ENCODE measurements at places on chromosomes 11 and 22.

GRCh38 chr22:44724416-44724815 lies 22.4 kb downstream of the PRR5 start:
- H3K36me3 ChIP-seq = no peaks in the 10 kb centered on the region
- DNase-seq = no peak
- no peak overlapping the region for H3K27ac ChIP-seq
- H3K4me1 ChIP-seq = no peaks in the 10 kb centered on the region

DNA sequence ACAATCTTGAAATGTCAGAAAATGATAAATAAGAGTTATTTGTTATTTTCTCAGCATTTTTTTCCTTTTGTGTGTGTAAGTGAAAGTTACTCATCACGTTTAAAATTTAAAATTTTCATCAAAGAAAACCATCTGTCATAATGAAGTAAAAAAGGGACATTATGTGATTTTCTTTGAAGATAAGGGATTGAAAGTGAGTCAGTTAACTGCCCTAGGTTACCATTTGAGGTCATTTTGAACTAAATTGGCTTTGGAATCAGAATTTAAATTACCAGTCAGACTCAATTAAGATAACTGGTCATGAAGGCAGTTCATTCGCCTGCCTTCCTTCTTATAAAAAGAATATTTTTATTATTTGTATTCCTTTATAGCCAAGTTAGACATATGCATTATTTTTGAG lies 14.3 kb downstream of the NCAM1 start:
- no peak overlapping the region for H3K27ac ChIP-seq
- H3K4me3 ChIP-seq = no peak overlapping the region
- H3K4me1 ChIP-seq = peaks cover 4% of the 10 kb centered on the region
- H3K27me3 ChIP-seq = no peaks in the 10 kb centered on the region

DNA sequence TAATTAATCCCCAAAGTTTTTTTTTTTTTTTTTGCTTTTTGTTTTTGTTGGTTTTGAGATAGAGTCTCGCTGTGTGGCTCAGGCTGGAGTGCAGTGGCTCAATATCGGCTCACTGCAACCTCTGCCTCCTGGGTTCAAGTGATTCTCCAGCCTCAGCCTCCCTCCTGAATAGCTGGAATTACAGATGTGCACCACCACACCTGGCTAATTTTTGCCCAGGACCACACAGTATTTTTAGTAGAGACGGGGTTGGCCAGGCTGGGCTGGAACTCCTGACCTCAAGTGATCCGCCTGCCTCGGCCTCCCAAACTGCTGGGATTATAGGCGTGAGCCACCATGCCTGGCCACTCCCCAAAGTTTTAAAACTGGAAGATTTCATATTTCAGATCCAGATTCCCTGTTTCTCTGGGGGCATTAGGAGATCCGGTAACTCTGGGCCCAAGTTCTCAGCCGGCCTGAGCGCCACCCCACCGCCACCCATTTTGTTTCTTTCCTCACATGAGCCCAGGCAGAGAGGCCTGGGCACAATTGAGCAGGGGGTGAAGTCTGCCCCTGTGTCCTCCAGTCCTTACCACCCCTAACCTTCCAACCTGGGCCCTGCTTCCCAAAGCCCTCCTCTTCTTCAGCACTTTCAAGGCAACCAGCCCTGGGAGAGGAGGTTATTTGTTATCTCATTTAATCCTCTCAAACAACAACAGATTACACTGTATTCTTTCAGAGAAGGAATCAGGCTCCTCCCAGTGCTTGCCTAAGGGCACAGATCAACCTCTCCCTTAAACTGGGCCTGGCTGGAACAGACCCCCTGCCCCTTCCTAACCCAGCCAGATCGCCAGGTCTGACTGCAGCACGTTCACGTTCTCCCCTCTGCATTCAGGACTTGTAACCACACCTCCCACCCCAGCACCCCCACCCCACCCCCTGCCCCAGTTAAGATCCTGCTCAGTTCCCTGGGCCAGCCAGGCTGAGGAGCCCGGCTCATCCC lies 1.9 kb upstream of the CSNK1E start:
- H3K4me1 ChIP-seq = no peaks in the 10 kb centered on the region
- no peak for DNase-seq
- no peaks in the 10 kb centered on the region for H3K27me3 ChIP-seq
- no peak overlapping the region for H3K4me3 ChIP-seq

GRCh38 chr11:12639388-12639787 lies 34.8 kb upstream of the TEAD1 start:
- no peak overlapping the region for H3K27ac ChIP-seq
- H3K27me3 ChIP-seq = no peaks in the 10 kb centered on the region
- H3K4me1 ChIP-seq = no peaks in the 10 kb centered on the region
- DNase-seq = no peak

- H3K36me3 ChIP-seq = no peaks in the 10 kb centered on the region
- no peak for DNase-seq
- H3K27ac ChIP-seq = no peak overlapping the region
Observed at GRCh38 chr22:45298934-45299505, 10.7 kb upstream of the FAM118A start.

- no peak for DNase-seq
- no peaks in the 10 kb centered on the region for H3K27me3 ChIP-seq
- H3K4me3 ChIP-seq = no peak overlapping the region
- H3K4me1 ChIP-seq = peaks cover 4% of the 10 kb centered on the region
Observed at GRCh38 chr11:17979770-17980371, 33.0 kb downstream of the SERGEF start.

DNA sequence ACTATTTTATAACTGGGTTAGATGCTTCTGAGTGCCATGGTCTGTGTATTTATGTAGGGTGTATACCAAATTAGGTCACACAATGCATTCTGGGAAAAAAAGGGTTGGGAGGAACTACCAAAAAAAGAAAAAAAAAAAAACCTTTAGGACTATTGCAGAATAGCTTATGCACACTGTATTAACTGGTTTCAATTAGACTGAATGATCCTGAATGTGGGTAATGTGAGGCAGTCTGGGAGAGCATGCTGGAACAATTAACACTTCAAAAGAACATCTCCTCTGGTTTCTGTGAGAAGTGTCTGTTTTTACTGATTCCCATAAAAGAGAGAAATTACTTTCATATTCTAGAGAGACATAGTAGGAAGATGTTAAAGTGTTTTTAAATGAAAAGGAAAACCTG lies 521.3 kb downstream of the DLG2 start:
- no peaks in the 10 kb centered on the region for H3K27me3 ChIP-seq
- H3K27ac ChIP-seq = no peak overlapping the region
- no peaks in the 10 kb centered on the region for H3K36me3 ChIP-seq
- no peaks in the 10 kb centered on the region for H3K4me1 ChIP-seq
- H3K4me3 ChIP-seq = no peak overlapping the region
- no peak for DNase-seq

DNA sequence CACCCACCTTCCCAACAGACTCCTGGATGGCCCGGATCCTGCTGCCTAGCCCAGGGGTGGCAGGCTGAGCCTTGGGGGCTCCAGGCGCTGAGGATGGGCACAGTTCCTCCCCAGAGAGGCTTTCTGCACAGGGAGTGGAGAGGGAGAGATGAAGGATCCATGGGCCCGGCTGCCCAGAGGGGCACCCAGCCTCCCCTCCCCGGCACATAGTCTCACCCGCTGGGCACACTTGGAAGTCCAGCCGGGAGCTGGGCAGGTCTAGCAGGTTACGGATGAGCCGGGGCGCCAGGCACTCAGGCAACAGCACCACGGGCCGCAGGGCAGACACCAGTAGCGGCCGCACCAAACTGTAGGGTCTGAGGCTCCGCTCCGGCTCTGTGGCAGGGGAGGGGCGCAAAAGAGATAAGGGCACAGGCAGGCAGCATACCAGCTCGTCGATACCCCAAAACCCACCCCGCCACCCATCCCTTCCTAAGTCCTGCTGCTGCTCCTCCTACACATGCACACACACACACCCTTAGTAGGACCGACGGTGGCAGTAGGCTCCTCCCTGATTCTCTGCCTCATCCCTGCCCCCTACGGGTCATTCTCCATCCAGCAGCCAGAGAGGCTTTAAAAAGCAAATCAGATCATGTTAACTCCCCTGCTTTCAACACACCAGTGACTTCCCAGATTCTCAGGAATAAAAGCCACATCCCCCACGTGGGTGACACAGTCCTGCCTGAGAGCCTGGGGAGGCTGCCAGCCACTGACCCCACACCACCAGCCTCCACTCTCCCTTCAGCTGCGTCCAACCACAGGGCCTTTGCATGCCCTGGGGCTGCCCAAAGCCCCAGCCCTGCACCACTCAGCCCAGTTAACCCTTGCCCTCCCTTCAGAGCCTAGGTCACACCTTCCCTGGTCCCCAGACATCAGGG lies 6.5 kb upstream of the MFNG start:
- H3K4me3 ChIP-seq = no peak overlapping the region
- DNase-seq = no peak
- no peaks in the 10 kb centered on the region for H3K4me1 ChIP-seq
- no peaks in the 10 kb centered on the region for H3K36me3 ChIP-seq

- H3K4me1 ChIP-seq = no peaks in the 10 kb centered on the region
- no peaks in the 10 kb centered on the region for H3K36me3 ChIP-seq
- no peak for DNase-seq
- no peaks in the 10 kb centered on the region for H3K27me3 ChIP-seq
- no peak overlapping the region for H3K27ac ChIP-seq
Observed at GRCh38 chr22:33051960-33052839, 6.0 kb downstream of the SYN3 start.

DNA sequence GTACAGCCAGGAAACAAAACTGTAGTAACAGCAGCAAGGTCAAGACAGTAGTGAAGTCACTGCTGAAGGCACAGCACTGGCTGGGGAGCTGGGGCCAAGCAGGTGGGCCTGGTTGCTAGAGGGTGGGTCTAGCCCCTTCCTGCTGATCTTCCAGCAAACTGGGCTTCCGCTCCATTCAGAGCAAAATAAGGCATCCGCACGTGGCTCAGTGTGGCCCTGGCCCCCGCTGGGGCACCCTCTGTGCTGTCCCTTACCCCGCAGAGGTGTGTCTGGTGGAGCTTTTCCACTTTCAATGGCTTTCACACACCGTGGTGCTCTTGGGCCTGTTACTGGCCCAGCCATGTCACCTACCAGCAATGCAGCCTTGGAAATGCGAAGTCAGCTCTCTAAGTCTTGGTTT lies 162.4 kb upstream of the B3GAT1 start:
- DNase-seq = peak; percentile 20
- H3K4me1 ChIP-seq = no peaks in the 10 kb centered on the region
- H3K4me3 ChIP-seq = no peak overlapping the region
- H3K27ac ChIP-seq = no peak overlapping the region
- H3K36me3 ChIP-seq = no peaks in the 10 kb centered on the region

DNA sequence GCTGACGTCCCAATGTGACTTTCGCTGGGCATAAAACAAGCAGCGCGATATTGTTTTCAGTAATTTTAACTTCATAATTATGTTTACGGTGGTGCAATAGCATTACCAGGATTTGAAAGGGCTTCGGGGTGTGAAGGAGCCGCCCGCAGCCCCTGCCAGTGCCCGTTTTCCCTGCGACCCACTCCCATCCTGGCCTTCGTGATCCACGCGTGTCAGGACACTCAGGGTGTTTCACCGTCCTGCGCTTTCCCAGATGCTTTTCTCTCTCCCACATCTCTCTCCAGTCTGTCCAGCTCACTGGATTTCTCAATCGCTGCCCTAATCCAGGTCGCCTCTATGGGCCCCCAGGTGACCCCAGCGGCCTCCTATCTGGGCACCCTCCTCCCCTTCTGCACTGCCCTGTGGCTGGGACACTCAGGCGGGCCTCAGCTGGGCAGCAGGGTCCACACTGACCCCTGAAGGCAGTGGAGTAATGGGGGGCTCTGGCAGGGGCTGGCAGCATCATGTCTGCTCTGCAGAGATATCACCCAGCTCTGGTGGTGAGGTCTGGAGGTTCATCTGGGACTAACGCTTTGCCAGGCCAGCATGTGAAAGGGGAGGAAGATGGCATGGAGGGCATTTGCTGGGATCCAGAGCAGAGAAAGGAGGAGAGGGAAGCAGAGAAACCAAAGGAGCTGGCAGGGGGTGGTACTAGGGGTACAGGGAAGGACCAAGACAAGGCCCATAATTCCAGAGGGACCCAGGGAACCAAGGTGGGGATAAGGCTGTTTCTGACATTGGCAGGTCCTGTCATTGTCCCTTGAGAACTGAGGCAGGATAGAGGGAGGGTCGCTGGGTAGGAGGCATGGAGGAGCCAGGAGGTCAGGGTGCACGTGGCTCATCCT lies 622.8 kb downstream of the BRD1 start:
- H3K4me1 ChIP-seq = no peaks in the 10 kb centered on the region
- no peaks in the 10 kb centered on the region for H3K27me3 ChIP-seq
- H3K36me3 ChIP-seq = no peaks in the 10 kb centered on the region
- H3K27ac ChIP-seq = no peak overlapping the region

DNA sequence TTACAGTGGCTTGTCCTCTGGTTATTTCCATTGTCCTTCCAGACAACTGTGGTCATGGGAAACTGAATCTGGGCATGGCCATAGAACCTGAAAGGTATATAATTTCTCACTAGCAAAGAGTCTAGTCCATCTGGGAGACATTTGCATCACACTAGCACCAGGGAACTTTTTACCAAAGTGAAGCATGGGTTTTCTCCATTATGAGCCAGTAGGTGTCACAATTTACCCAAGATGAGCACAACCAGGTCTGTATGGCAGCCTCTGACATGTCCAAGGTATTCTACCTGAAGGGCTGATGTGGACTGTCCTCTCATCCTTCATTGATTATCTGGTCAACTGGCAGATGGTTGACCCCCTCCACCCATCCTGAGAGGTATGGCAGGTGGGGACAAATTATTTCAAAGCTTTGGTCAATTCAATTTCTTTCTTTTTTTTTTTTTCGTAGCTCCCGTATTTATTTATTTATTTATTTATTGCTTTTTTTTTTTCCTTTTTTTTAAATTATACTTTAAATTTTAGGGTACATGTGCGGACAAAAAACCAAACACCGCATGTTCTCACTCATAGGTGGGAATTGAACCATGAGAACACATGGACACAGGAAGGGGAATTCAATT lies 425.9 kb downstream of the TMEM135 start:
- no peaks in the 10 kb centered on the region for H3K4me1 ChIP-seq
- no peak overlapping the region for H3K4me3 ChIP-seq
- no peak for DNase-seq
- H3K27ac ChIP-seq = no peak overlapping the region
- no peaks in the 10 kb centered on the region for H3K36me3 ChIP-seq

- no peaks in the 10 kb centered on the region for H3K36me3 ChIP-seq
- DNase-seq = no peak
- no peaks in the 10 kb centered on the region for H3K27me3 ChIP-seq
- H3K4me3 ChIP-seq = no peak overlapping the region
- no peak overlapping the region for H3K27ac ChIP-seq
Observed at GRCh38 chr11:111063726-111064517, 181.6 kb upstream of the POU2AF2 start.

GRCh38 chr22:30488121-30488520 lies 16.3 kb upstream of the SEC14L3 start:
- no peaks in the 10 kb centered on the region for H3K4me1 ChIP-seq
- DNase-seq = peak; percentile 7
- H3K27me3 ChIP-seq = no peaks in the 10 kb centered on the region
- no peak overlapping the region for H3K27ac ChIP-seq
- H3K36me3 ChIP-seq = no peaks in the 10 kb centered on the region
- H3K4me3 ChIP-seq = no peak overlapping the region

DNA sequence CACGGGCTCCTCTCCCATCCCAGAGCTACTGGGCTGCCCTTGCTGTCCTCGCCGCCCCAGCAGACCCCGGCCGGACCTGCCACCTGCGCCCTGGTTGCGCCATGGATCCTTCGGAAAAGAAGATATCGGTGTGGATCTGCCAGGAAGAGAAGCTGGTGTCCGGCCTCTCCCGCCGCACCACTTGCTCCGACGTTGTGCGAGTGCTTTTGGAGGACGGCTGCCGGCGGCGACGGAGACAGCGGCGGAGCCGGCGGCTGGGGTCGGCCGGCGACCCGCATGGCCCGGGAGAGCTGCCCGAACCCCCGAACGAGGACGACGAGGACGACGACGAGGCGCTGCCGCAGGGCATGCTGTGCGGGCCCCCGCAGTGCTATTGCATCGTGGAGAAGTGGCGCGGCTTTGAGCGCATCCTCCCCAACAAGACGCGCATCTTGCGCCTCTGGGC lies 382 bp downstream of the RASSF10 start:
- no peaks in the 10 kb centered on the region for H3K36me3 ChIP-seq
- H3K4me1 ChIP-seq = no peaks in the 10 kb centered on the region
- no peak for DNase-seq
- H3K4me3 ChIP-seq = no peak overlapping the region
